ENCODE measurements at places on chromosomes 7 and 10.

GRCh38 chr10:11235771-11236170 is 218.1 kb downstream of the CELF2 start:
- DNase-seq = no peak

- no peak for DNase-seq
These were observed 99.9 kb downstream of the SUGCT start for GRCh38 chr7:40234666-40235065.

- no peak for DNase-seq
These were observed 38.5 kb upstream of the ZNRF2 start for GRCh38 chr7:30245913-30246312.

GRCh38 chr7:24587853-24588252 is 14.6 kb downstream of the PALS2 start:
- DNase-seq = peak; percentile 37

DNA sequence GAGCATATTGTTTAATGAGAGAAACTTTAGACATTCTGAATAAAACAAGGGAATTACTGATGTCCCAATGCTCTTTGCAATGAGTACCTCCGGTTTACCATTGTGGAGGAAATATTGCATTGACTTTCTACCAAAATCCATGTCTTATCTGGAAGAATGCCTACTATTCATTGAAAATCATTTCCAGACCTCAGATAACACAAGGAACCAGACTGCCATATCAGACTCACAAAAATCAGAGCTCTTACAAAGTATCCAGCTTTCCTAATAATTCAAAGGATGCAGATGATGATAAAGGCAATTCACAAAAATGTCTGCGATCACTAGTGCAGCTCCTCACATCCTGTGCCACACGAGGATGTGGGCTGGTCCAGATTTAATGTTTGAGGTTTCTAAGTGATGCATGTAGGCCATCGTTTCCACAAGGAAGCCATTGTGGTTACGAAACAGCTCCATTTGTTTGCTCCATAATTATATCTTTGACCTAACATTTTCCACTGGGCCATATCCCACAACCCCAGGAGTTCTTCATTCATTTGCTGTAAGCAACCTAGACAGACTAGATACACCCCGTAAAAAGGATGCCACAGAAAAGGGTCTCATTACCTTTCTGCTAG is 831.1 kb upstream of the C7orf33 start:
- DNase-seq = no peak

DNA sequence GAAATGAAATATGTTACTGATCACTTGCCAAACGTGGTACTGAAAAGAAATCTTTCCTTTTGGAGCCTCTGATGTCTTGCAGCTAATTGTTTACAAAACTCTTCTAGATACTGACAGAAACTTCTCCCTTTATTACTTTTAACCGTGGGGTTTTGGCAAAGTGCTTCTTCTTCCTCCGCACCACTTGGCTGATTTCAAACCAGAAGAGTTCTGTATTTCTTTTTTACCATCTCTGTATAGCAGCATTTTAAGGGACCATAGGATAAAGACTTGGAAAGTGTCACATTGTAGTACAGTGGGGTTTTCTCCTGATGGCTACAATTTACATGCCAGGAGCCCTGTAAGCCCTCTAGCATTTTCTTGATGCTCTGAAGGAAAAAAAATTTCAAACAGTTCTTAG is 21.9 kb upstream of the CREB5 start:
- DNase-seq = no peak

DNA sequence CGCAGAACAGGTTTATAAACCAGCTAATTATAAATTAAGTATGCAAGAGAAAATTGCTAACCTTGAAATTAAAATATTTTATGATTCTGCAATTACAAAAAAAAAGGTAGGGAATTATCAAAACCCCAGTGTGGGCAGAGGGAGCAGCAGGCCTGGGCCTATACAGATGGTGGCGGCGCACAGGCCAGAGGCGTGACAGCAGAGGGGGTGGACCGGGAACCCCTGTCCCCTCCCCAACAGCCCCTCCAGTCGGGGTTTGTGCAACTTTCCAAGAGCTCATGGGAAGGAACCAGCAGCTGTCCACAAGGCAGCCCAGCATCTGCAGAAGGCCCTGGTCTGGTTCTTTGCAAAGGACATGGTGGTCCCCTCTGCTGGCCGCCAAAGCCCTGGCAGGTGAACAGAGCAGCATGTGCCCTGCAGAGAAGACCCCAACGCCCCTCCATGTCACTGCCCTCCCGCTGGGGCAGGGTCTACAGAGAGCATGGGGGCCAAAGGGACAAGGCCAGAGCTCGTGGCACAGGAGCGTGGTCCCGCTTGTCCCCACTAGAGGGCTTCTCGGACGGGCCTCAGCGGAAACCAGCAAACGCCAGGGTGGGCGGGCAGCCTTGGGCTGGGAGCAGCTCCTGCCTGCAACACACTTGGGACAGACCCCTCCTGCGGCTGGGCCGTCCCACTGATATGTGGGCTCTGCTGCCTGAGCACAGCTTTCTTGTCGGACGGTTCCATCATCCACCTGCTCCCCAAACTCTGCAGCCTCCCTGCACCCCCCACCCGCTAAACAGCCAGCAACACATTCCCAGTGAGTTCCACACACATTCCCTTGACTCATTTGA is 75.1 kb downstream of the EBF3 start:
- no peak for DNase-seq

DNA sequence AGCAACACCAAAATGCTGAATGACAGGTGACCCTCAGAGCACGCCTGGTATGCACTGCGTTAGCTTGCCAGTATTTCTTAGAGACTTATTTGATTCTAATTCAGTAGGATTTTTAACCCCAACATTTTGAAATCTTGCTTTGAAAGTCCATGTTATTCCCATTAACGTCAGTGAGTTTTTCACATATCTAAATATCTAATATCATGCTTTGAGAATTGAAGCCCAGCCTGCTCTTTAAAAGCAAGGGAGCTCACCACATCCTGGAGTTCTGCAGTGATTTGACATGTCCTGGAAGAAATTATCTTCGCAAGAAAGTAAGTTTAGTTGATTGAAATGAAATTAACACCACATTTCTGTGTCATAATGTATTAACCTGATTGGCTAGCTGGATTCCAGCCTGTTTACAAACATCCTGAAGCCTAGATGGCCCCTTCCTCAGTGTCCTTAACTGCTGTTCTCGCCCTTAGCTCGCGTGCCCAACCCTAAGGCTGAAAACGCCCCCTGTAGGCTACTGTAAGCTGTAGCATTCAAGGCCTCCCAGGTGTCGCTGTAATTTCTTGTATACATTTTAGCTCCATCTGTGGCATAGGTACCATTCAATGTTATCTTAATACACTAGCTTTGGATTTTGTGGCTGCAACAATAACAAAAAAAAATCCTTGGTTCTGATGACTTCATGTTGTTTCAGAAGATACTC is 191.5 kb downstream of the MGMT start:
- DNase-seq = no peak

DNA sequence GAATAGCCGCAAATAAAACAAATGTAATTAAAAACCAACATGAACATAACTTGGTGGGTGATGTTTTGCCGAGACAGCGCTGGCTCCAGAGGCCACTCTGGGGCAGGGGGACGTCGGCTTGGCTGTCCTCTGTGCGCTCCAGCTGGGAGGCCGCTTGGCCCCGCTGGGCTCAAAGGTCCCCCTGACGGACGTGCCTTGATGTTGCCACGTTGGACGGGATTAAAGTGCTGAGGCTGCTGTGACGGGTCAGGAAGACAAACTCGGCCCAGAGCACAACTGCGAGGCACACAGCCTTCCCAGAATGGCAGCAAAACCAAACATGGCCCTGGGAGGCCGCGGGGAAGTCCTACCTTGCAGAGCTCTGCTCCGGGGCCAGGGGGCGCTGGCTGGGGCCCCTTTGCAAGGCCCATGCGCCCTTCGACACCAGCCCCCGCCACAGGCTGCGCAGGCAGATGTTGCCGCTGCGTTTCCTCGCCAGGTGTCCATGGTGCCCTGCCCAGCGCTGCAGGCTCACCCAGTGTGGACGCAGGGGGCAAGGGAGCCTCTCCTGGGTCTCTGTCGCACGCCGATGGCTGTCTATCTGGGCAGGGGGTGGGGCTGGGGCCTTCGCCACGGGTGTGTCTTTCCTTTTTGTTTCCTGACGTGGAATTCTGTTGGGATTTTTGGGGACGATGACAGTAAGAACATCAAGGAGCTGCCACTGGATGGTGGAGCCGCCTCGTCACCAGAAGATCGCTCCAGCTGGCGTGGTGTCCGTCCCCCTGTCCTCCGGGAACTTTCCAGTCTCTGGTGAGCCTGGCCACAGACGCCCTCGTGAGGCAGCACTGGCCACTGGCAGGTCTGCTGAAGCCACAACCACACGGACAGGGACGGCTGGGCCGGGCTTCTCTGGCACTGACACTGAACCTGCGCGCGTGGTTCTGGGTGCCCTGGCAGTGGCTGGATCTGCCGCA is 99.6 kb upstream of the DIP2C start:
- DNase-seq = no peak

GRCh38 chr7:105887569-105888189 is 11.3 kb upstream of the ATXN7L1 start:
- DNase-seq = no peak

DNA sequence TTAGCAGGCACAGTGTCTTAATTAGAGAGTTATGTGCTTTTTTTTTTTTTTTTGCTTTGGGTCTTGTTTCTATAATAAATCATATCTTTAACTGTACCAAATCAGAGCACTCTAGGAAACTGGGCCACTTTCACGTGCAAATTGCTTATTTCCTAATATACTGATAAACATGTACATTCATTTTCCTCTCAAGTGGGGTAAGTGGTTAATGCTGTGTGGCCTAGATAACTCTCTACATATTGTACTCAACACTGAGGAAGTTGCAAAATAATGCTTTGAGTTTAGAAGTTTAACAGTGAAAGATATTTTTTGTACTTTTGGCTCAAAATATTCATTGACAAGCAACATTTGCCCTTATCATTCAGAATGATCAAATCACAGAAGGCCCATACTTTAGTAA is 115.9 kb upstream of the IFRD1 start:
- DNase-seq = no peak

DNA sequence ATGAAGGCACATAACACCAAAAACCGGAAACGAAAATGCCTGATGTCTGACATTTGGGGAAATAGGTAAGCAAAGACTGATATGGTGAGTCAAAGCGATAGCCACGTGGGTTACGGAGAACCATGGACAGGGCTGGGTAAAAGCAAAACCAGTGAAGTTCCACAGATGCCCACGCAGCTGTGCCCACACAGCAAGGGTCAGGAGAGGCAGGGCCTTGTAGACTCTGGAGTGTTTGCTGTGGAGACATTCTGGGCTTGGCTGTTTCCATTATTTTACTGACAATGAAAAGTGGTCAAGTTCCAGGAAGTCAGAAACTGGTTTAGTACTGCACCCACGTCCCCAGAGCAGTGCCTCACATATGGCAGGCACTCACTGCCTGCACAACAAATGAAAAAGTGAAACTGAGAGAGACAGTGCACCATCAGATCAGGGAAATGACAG is 148.7 kb downstream of the ZMYND11 start:
- no peak for DNase-seq

- no peak for DNase-seq
These were observed 3.1 kb upstream of the ADAM12 start for GRCh38 chr10:126391192-126391885.

DNA sequence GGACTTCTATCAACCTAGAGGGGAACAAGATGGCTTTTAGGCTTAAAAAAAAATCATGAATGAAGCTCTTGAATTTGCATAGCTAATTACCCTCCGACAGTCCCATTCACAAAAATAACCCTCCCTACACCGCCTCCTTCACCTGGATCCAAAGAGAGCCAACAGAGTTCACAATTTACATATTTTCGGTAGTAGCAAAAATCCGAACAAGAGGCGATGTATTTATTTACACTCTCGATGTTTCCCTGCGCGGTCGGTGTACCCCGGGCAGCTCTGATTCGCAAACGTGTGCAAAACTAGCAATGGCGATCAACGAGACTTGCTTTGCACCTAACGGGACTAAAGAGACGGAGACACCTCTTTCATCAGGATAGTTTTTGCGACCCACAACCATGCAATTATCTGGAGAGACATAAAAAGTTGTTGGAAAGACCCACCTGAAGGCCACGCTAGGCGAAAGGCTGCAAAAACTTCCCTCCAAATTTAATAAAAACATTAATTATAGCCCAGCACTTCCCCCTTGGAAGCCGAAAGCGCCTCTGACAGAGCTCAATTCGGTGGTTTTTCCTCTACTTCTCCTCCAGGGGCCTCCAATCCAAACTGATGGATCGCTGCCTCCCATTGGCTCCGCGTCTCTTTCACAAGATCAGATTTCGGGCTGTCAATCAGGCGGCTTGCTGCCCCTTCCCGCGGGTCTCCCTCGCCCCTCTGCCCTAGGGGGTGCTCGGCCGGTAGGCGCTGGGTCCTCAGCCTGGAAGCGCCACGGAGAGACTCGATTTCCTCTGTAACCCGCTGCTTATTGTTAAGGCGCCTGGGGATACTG is at the start of gene ETV1:
ETV1 (minus strand) TSS at position 541 of the 823 bp plus-strand sequence. CDS start 614 bp downstream, outside the sequence.
- no peak for DNase-seq

- DNase-seq = no peak
These were observed 143.9 kb downstream of the RAPGEF5 start for GRCh38 chr7:22213081-22213480.

DNA sequence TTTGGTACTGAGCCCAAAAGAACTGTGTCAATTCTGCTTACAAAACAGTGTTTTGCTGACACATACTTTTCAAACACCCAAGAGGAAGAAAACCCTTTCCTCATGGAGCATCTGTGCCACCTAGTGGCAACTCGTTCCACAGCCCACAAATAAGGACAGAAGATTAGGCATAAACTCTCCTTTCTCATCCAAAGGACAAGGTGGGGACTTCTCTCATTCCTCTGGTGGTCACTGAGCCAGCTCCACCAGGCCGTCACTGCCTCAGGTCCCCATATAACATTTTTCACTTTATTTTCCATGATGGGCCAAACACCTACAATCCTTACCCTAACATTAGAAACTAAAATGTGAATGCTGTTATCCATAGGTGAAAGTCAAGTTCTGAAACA is 76.9 kb downstream of the RNF216 start:
- DNase-seq = peak; percentile 44

DNA sequence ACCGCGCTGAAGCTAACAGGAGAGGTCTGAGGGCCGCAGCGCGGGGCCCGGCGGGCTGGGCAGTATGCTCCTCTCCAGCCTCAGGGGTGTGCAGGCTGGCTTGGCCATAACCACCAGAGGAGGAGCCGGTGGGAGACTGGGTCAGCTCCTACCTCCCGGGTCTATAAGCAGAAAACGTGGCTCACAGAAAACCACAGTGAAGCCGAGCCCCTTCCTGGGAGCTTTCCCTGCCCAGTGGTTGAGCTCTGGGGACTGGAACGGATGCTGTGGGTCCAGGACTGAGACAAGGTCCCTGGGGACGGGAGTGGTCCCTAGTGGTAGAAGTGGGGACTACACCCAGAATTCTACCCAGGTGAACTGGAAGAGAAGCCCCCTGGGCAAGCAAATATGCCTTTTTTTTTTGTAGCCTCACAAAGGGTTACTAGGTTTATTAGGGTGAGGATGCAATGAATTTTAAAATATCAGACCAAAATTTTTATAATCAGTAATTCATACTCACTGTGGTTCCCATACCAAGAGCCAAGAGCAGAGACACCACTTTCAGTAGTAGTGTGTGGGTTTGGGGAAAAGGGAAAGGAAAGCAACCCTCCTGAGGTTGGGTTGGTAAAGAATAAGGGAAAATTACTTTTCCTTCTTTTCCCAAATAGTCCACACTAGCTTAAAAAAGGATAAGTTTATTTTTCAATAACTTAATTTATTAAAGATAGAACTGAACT is 67.9 kb upstream of the PRKCQ start:
- DNase-seq = peak; percentile 19
